ENCODE measurements at places on chromosomes 3 and 15.

DNA sequence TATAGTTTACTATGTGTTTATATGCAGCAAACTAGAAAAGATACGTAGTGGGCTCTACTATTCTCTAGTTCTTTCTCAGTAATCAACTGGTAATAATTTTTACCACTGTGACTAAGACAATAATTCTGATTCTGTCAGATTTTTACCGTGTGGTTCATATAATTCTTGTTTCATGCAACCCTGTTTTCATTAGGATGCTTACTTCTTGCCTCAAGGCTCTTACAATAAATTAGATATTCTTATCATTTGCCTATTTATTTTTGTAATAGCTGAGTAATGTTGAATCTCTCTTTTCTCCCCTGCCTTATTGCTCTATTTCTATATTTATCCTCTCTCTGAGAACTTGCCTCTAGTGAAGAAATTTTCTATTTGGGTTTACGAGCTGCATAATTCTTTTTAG is 524.7 kb downstream of the NAALADL2 start:
- DNase-seq, result no peak

GRCh38 chr3:59821274-59821673 is 771.4 kb upstream of the CFAP20DC start:
- no peak for DNase-seq

DNA sequence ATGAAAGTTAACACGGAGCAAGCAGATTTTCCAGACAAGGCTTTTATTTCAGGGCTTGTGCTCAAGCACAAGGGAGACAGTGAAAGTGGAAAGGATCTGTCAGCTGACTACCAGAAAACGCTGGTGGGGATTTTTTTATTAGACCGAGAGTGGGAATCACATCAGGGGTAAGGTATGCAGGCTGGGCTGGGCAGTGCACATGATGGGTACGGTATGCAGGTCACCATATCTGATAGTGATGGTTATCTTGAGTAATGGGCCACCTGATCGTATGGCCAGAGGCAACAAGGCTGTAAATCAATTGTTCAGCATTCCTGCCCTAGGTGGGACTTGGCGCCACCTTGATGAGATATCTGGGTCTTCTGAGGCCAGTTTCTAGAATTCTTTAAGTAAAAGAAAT is 36.9 kb upstream of the PIAS1 start:
- DNase-seq, result no peak

GRCh38 chr3:146464005-146464595 is 5.3 kb downstream of the PLSCR2 start:
- no peak for DNase-seq

- no peak for DNase-seq
Measured at GRCh38 chr3:122167630-122168029, 15.8 kb upstream of the CASR start.

DNA sequence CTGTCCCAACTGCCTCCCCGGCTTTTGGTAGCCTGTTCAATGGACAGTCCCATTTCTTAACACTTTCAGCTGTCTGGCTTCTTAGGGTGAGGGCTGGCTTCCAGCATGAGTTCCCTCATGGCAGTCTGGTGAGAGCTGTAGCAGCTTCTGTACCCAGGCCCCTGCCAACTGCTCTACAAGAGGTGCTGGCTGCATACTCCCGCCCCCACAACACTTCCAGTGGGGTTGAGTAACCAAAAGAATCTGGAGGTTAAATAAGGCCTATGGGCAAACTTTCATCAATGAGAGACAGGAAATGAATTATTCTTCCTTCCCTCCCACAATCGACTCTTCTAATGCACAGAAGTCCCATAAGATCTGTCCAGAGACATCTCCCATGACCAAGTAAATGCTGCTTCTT is 145.0 kb downstream of the NEK10 start:
- no peak for DNase-seq

- no peak for DNase-seq
Measured at GRCh38 chr15:56484287-56484686, 19.4 kb upstream of the MNS1 start.
